ENCODE measurements at places on chromosomes 7 and 10.
A peak's percentile ranks its signal among the peaks of the same experiment; 100 is the strongest.

DNA sequence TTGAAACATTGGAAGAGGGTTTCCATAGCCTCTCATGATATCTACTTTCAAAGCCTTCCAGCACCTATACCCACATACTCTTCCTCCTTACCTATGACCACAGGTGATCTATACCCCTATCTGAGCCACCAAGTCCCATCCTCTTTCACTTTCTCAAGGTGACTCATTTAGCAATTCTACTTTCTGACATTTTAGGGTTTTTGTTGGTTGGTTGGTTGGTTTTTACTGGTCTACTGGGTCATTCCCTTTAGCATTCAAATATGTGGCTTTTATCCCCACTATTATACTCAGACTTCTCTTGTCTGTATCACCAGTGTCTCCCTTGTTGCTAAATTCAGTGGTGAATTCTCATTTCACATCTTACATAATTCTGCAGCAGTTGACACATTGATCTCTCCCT lies 130.4 kb upstream of the STEAP4 start:
- DNase-seq: no peak

DNA sequence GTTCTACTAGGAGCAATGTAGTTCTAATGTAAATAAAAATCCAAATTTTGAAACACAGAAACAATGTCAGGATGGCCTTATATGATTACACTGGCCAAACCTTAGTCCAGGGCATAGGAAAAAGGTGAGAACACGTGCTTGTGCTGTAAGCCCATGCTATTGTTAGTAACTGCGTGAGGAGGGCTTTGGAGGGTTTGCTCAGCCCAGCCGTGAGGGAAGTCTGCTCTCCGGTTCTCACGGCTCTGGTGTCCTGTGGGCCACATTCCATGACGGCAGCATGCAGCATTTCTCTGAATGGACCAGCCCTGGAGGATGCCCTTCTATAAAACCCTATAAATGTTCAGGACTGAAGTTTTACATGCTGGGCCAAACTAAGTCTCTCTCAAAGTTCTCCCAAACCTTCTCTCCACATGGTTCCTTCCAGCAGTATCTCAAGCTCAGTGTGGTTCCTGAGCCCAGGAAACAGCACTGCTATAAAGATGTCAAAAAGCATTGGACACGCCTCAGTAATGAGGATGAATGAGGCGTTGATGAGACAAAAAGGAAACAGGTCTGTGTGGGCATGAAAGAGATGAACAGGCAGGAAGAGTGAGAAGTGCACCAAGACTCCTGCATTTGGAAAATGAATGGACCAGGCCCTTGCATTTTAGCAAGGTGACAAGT lies 174.8 kb upstream of the CDCA7L start:
- no peak for DNase-seq

DNA sequence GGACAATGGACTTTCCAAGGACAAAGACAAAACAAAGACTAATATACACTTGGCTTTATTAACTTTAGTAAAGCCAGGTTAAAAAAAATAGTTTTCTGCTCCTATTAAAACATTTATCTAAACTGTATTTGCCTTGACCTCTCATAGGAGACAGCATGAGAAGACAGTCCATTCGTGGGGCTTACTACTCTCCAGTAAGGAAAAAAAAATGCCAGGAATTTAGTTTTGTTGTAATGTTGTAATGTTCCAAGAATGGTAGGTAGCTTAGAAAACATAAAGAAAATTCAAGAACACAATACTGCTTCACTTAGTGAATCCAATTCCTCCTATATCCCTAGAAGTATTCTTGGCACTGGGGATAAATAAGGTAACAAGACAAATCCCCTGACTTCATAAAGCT lies 81.7 kb downstream of the KMT2C start:
- no peak for DNase-seq

DNA sequence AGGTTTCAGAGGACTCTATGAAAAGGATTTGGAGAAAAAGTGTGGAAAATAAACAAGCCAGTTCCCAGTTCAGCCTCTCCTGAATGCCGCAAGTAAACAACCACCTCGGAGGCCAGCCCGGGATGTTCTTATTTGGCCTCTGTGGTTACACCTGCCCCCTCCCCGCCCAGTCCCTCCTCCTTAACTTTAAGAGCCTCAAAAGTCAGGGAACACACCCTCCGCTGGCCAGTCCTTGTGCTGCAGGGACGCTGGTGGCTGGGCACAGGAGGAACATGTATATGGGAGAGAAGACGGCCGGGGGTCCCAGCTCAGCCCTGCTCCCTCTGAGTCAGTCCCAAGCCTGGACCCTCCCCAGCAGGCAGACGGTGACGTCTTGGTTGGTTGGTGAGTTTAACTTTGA lies 6.1 kb downstream of the CHST3 start:
- peak; percentile 50 for DNase-seq

DNA sequence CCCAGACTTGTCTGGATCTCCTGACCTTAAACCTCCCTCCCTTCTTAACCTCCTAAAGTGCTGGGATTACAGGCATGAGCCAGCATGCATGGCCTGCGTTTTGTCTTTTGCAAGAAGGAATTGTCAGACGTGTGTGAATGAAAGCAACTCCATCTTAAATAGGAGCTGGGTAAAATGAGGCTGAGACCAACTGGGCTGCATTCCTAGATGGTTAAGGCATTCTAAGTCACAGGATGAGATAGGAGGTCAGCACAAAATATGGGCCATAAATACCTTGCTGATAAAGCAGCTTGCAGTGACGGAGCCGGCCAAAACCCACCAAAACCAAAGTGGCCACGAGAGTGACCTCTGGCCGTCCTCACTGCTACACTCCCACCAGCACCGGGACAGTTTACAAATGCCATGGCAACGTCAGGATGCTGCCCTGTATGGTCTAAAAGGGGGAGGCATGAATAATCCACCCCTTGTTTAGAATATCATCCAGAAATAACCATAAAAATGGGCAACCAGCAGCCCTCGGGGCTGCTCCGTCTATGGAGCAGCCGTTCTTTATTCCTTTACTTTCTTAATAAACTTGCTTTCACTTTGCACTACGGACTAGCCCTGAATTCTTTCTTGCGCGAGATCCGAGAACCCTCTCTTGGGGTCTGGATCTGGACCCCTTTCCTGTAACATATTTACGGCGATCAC lies 41.2 kb upstream of the SDK1 start:
- DNase-seq: no peak
